ENCODE measurements at places on chromosomes 2 and 18. TPM values are rescaled to one million over a fixed set of nuclear protein-coding genes. Genes with fewer than 3 reads are reported as not detected.

Gene SLC23A3
- total RNA-seq: 0.07 TPM

Gene TDRD15
- not detected for total RNA-seq

Gene TUBA3E
- not detected for total RNA-seq

Gene CASP10
- total RNA-seq: 8.5 TPM

Gene DBI
- 104 TPM for total RNA-seq

Gene FAP
- total RNA-seq: not detected

Gene MC4R
- not detected for total RNA-seq

Gene KIF1A
- total RNA-seq: not detected

Gene RAD51AP2
- total RNA-seq: not detected

Gene CROCC2
- total RNA-seq: not detected

Gene PSMA8
- total RNA-seq: not detected

Data from Caki2 (cell line).